ENCODE measurements at places on chromosomes 4 and X. TPM values are rescaled to one million over a fixed set of nuclear protein-coding genes. Genes with fewer than 3 reads are reported as not detected.

The GUF1 gene
- 25.6 TPM for total RNA-seq

The SUPT20HL1 gene
- total RNA-seq: not detected

The SYNPO2 gene
- 22.9 TPM for total RNA-seq

The UNC5C gene
- total RNA-seq: 20.5 TPM

The MEPE gene
- total RNA-seq: not detected

The MAGEE2 gene
- total RNA-seq: not detected

The FRMPD4 gene
- total RNA-seq: 0.22 TPM

The AFF2 gene
- 12.6 TPM for total RNA-seq

The NPY5R gene
- not detected for total RNA-seq

The OCRL gene
- 39.8 TPM for total RNA-seq

- DNase-seq: no peak
Observed at GRCh38 chrX:148956352-148956751, 455.9 kb downstream of the AFF2 start.

GRCh38 chr4:32745351-32745750 is 2025.2 kb downstream of the PCDH7 start:
- DNase-seq: no peak

DNA sequence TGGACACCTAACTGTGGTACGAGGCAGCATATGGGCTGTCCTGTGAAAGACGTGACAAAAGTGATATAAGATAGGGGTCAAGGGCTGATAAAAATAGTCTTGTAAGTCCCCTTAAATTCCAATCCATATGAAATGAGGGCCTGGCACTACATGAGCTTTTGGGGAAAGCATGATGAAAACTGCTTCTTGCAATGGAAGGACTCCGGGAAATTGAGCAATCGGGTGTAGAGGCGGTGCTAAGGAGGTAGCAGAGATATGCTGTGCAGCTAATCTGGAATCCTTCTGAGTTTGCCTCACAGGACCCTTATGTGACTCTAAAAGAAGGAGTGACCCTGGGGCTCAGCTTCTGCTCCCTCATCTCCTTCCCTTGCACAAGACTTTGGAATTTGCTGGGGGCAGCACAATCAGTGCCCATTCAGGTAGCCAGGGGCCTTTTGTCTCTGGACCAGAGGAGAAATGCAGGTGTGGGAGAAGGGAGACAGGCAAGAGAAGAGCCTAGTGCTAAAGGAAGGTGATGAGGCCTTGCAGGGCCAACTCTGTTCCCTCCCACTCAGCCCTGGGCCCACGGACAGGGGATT is 12.8 kb downstream of the CLDN2 start:
- DNase-seq: no peak

- DNase-seq: no peak
Observed at GRCh38 chrX:117840645-117841044, 276.0 kb downstream of the KLHL13 start.

GRCh38 chr4:57378766-57379165 is 268.6 kb upstream of the IGFBP7 start:
- no peak for DNase-seq

DNA sequence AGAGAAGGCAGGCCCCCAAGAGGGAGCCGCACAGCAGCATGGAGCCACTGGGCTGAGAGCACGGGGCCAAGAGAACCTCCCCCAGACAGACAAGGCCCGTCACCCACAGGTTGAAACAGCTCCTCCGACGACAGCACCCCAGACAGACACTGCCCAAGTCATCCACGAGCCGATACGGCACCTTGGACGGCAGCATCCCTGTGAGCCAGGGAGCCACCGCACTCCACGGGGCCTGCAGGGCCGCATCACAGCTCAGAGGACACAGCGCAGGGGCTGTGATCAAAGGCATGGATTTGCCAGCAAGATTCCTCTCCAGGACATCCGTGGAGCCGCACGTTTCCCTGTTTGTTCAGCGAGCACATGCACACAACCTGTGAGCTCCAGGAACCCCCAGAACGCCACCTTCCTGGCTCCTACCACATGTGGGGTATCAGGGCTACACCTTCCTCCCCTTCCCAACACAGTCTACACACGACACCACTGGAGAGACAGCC is 3.9 kb downstream of the CTBP1 start:
- DNase-seq: no peak

DNA sequence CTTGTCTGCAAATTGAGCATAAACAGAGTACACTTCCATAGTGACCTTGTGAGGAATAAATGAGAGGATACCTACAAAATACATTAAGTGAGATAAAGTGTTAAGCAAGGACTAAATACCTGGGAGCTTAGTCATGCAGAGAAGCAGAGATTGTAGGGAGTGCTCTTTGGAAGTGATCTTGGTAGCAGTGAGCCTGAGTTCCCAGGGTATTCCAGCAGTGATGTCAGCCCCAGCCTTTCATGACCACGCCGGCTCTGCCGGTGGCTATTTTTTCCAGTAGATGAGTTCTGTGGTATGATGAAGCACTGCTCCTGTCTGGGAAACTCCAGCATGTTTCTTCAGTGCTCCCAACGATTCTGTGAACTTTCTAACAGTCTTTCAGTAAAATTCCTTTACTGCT is 391.5 kb upstream of the IGFBP7 start:
- no peak for DNase-seq

DNA sequence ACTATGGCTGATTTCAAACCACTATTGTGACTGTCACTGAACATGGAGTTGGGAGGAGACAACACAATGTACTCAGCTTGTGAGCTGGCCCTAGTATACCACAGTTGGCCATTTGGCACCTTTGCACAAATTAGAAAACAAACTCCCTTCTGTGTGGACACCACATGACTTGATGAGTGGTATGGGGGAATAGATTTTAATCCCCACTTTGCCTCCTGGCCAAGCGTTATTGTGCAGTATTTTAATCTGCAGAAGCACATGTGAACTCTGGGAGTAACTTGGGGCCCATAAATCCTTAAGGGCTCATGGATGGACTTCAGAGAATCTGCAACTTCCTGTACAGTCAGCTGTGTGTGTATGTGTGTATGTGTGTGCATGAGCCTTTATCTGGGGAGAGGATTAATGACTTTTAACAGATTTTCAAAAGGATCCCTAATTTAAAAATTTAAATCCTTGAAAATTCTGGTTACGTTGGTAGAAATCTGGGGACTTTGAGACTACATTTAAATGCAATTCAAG is 105.0 kb upstream of the PAQR3 start:
- DNase-seq: no peak

GRCh38 chr4:119209077-119209476 is 3.4 kb upstream of the USP53 start:
- DNase-seq: no peak

DNA sequence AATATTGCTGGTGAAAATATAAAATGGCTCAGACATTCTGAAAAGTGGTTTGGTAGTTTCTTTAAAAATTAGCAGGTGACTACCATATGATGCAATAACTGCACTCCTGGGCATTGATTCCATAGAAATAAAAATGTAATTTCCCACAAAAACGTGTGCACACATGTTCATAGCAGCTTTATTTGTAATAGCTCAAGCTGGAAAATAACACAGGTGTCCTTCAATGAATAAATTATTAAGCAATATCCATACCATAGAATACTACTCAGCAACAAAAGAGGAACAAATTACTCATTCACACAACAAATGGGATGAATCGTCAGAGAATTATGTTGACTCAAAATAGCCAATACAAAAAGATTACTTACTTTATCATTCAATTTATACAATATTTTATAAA is 893.7 kb upstream of the SLIT2 start:
- DNase-seq: no peak

DNA sequence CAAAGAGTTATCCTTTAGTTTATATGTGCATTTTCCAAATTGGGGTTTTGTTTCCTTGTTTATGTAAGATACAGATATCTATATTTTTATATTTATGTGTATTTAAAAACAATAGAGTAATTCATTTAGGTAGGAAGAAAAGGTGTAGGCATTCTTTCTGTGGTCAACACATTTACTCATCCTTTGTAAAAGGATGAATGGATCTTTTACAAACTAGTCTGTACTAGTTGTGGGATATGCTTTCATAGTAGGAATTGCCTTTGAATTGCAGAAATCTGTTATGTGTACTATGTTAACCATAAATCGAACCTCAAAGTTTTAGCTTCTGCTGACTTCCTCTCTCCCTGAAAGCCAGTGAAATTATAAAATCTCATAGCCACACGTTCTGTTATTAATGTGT is 128.5 kb downstream of the REPS2 start:
- no peak for DNase-seq

DNA sequence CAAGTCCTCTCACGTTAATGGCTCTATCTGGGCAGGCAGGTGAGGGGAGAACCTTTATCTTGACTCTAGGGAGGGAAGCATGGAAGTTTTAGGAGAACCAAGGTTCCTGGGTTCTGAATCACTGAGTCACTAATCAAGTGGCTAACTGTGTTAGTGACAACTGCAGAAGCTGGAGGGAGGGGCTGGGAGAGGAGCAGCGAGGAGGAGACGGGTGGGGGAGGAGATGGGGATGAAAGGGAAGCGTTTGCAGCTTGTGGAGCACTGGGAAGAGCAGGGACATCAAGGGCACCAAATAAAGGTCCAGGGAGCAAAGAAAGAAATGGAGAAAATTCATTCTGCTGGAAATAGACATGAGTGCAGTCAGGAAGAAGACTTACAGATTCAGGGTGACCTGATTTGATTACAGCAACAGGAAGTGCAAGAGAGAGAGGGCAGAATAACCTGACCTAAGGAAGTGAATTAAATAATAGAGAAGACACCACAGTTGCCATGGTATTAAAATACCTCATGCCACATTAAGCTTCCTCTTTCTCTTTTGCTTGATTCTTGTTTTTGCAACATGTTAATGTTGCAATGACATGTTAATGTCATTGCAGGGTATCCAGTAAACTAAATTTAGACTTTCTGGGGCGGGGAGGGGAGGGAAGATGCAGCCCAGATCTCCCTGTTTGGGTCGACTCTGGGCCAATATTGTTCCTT is 4.5 kb upstream of the SETD7 start:
- DNase-seq: no peak

Measured in type B pancreatic cell (in vitro differentiated cells).